ENCODE measurements at places on chromosomes 6 and 20. TPM values are rescaled to one million over a fixed set of nuclear protein-coding genes. Genes with fewer than 3 reads are reported as not detected.

DNA sequence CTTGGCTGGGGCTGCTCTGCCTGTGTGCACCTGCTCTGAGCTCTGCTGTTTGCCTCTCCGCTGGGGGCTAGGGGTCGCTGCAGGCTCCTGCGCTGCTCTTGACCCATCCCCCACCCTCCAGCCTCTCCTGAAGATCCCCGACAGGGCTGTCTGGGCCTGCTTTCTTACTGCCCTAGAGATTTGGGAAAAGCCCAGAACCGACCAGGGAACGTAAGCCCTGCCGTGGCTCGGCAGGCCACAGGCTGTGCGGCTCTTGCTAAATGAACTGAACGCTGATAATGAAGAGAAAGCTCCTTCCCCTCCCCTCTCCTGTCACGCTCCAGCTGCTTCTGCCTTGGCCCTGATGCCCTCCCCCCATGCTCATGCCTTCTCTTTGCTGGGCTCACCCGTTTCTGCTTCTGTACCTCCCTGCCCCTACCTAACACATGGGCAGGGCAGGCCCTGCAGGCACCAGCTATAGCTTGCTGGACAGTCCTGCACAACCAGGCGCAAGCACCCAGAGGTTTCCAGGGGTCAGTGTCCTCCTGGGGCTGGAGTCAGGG is 32.0 kb upstream of the PCMTD2 start:
- H3K27ac ChIP-seq: peak overlapping the region; percentile 92
- no peaks in the 10 kb centered on the region for H3K36me3 ChIP-seq
- no peak overlapping the region for H3K4me3 ChIP-seq
- H3K4me1 ChIP-seq: peaks cover 83% of the 10 kb centered on the region
- DNase-seq: peak; percentile 72
- H3K27me3 ChIP-seq: peaks cover 5% of the 10 kb centered on the region

- peak overlapping the region; percentile 35 for H3K27ac ChIP-seq
- DNase-seq: peak; percentile 70
- no peak overlapping the region for H3K4me3 ChIP-seq
- H3K36me3 ChIP-seq: peaks cover 13% of the 10 kb centered on the region
- H3K27me3 ChIP-seq: no peaks in the 10 kb centered on the region
These were observed 70.8 kb downstream of the PYGB start for GRCh38 chr20:25318471-25319240.

Gene NT5E
- total RNA-seq: 28.8 TPM

Gene GPLD1
- total RNA-seq: 2.7 TPM

DNA sequence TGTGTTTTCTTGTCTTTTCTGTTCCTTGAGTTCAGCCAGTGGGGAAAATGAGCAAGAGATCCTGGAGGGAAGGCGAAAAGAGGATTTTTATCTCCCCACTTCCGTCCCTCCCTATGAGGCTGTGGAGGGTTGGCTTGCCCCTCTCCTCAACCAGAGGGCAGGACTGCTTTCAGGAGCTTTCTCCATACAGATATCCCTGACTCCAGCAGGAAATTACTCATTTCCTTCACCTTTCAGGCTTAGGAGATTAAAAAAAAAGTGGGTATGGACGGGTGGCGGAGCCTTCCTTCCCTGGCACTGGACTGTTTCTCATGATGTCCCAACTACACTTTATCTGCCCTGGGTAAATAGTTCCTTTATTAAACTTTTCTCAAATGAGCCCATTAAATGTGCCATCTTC is 241.2 kb downstream of the FRK start:
- DNase-seq: no peak
- H3K4me3 ChIP-seq: no peak overlapping the region
- H3K4me1 ChIP-seq: no peaks in the 10 kb centered on the region
- H3K27ac ChIP-seq: no peak overlapping the region

- H3K27ac ChIP-seq: peak overlapping the region; percentile 78
- peaks cover 24% of the 10 kb centered on the region for H3K4me1 ChIP-seq
- peak; percentile 77 for DNase-seq
- H3K27me3 ChIP-seq: no peaks in the 10 kb centered on the region
- peaks cover 29% of the 10 kb centered on the region for H3K36me3 ChIP-seq
These were observed 1.4 kb downstream of the PIM1 start for GRCh38 chr6:37171201-37171969.

- peaks cover 5% of the 10 kb centered on the region for H3K36me3 ChIP-seq
- no peaks in the 10 kb centered on the region for H3K27me3 ChIP-seq
- DNase-seq: no peak
- no peak overlapping the region for H3K27ac ChIP-seq
- H3K4me1 ChIP-seq: peaks cover under 1% of the 10 kb centered on the region
These were observed 291.0 kb downstream of the ZFAND3 start for GRCh38 chr6:38110481-38110971.

Gene DEFB114
- not detected for total RNA-seq

Gene HLA-DMA
- 4.2 TPM for total RNA-seq

Gene RAMACL
- 0.71 TPM for total RNA-seq

DNA sequence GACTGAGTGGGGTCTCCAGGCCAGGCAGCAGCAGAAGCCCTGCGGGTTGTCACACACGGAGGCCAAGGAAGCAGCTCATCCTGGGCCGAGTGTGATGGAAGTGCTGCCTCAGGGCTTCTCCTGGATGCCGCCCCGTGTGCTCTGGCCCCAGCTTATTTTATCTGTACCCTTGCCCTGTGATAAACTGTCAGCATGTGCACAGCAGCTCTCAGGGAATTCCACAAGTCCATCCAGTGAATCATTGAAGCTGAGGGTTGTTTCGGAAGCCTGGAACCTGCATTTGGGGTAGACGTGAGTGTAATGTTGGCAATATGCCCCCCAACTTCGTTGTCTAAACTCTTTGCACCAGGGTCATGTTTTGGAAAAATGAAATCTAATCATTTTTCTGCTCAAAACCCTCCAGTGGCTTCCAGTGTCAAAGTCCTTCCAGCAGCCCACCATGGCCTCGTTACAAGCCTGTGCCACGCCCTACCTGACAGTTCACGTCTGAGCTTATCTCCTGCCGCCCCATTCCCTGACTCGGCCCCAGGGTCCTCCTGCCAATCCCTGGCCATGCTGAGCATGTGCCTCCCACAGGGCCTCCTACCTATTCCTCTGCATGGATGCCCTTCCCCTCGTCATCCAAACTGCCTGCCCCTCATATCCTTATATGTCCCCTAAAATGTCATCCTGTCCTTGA is 168.1 kb upstream of the THBS2 start:
- no peaks in the 10 kb centered on the region for H3K4me1 ChIP-seq
- H3K27ac ChIP-seq: no peak overlapping the region
- DNase-seq: no peak
- no peak overlapping the region for H3K4me3 ChIP-seq

Gene PTCRA
- not detected for total RNA-seq

- H3K27ac ChIP-seq: no peak overlapping the region
- no peak for DNase-seq
- H3K4me1 ChIP-seq: no peaks in the 10 kb centered on the region
- no peak overlapping the region for H3K4me3 ChIP-seq
- H3K36me3 ChIP-seq: no peaks in the 10 kb centered on the region
These were observed 19.4 kb downstream of the KCNK15 start for GRCh38 chr20:44765091-44765490.

DNA sequence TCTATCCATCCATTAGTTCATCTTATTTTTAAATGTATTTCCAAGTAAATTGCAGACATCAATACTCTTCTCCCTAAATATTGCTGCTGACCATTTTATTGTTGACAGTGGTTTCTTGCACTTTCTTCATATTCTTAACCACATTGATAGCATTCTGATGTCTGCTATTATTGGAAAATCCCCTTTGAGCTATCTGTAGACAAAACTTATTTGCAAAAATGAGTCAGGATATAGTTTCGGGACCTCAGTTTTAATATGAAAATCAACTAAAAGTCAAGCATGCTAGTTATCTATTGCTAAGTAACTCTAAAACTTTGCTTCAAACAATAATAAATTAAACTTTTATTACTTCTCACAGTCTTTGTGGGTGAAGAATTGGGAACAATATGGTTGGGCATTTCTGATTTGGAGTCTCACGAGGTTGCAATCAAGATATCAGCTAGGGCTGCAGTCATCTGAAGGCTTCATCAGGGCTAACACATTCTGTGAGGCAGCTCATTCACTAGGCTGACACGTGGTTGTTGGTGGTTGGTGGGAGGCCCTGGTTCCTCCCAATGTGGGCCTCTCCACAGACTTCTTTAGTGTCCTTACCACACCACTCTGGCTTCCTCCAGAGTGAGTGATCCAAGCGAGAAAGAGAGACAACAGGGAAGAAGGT is 32.7 kb downstream of the CD109 start:
- peaks cover 3% of the 10 kb centered on the region for H3K36me3 ChIP-seq
- H3K27me3 ChIP-seq: no peaks in the 10 kb centered on the region
- no peak for DNase-seq
- no peak overlapping the region for H3K4me3 ChIP-seq

Measured in muscle of leg (tissue), 16 donors.